ENCODE measurements at places on chromosomes 4 and X.
A peak's percentile ranks its signal among the peaks of the same experiment; 100 is the strongest.

DNA sequence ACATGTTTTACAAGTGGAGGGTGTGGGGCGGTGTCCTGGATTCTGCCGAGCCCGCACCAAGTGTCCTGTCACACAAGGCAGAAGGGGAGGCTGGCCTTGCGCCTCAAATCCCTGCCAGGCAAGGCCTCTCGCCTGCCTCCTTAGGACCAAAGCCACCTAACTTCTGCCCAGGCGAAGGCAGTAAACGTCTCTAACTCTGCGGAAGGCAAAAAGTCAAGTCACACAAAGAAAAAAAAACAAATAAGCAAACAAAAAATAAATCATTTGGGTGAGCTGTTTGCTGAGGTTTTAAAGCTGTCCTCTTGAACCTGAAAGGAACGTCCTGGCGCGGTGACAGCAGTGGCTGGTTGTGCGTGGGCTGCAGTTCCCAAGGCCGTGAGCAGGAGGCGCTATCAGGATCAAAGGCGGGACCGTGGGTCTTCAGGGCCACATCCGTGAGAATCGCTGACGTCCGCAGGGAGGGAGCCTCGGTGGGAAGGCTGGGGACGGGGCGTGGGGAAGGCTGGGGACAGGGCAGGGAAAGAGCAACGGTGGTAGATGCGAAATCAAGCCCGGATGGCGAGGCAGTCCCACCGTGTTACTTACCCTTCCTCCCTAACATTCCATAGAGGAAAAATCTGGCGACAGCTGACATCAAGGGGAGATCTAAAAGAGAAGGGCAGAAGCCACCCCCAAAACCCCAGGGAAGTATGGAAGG is 99.1 kb downstream of the TRAPPC11 start:
- DNase-seq, result peak; percentile 61

- no peak for DNase-seq
Observed at GRCh38 chr4:176755613-176756012, 37.1 kb downstream of the VEGFC start.

DNA sequence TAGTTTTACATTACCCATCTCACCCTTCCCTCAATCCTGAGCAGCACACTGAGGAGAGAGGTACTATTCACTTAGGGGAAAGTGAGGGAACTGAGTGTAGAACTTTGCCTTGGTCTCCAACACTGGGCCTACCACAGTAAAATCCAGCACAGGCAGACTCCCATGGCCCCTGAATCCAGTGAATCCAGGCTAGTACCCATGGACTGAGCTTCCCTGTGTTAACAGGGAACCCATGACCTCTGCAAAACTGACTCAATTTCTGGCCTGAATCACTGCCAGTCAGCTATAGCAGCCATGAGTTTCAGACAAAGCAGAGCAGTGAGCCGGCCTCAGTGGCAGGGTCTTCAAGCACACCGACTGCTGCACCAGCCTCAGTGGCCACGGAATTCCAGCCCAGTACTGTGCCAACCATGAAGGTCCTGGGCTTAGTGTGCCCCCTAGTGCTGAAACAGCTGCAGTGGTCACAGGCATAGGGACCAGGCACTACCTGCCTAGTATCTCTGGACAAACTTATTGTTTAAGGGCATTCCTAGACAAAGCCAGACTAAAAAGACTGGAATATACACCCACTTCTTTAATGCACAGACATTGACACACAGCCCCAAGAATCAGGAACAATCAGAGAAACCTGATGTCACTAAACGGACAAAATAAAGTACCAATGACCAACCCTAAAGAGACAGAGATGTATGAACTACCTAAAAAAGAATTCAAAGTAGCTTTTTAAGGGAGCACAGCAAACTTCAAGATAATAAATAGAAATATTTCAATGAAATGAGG is 127.4 kb upstream of the RPL34 start:
- peak; percentile 36 for DNase-seq

- no peak for DNase-seq
Observed at GRCh38 chr4:93568758-93569157, 259.8 kb upstream of the ATOH1 start.

DNA sequence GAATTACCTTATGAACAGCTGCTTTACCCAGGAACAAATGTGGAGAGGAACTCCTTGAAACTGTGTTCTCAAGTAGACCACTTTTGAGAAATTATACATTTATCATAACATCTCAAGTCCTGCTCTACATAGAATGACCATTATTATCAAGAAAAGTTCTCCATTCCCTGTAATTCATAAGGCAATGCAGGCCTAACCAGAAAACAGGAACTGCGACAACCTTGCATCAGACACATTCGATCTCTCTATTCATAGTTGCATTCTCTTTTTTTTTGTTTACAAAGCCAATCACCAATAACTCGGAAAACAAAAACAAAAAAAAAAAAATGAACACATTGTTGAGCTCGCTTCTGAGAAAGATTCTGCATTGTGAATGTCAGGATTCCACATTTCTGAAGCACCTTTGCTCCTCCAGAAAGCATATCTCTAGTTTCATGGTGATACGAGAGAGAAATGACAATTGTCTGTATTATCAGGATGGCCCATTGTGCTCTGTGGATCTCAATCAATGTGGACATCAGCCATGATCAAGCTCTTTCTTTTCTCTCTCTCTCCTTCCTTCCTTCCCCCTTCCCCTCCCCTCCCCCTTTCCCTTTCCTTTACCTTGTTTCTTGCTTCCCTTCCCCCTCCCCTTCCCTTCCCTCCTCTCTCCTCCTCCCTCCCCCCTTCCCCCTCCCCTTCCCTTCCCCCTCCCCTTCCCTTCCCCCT is 32.4 kb upstream of the CD99 start:
- no peak for DNase-seq

GRCh38 chrX:19789376-19789775 is 98.0 kb downstream of the SH3KBP1 start:
- no peak for DNase-seq

DNA sequence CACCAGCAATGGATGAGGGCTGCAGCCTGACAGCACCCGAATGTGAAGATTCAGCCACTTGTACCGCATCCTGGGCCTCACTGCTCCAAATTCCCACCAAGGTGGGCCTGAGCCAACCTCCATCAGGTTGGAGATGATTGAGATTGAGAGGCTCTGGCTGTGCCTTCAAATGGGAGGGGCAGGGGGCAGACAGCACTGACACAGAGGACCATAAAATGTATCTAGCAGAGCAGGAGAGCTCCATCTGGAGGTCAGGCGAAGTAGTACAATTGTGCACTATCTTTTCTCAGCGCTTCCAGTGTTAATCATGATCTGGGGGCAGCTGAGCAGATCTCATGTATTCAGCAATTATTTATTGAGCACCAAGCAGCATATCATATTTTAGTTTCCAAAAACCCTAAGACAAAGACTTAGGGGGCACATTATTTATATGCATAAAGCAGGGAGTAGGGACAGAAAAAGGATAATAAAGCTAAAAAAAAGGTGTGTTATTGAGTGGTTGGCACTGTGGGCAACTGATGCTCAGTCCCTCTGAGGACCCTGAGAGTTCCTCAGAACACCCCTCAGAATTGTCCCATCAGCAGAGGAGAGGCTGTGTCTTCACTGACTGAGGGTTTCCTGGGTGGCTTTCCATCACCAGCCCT is 31.6 kb upstream of the C1QTNF7 start:
- peak; percentile 46 for DNase-seq

- DNase-seq, result no peak
Observed at GRCh38 chr4:182207830-182208396, 35.3 kb upstream of the TENM3 start.

DNA sequence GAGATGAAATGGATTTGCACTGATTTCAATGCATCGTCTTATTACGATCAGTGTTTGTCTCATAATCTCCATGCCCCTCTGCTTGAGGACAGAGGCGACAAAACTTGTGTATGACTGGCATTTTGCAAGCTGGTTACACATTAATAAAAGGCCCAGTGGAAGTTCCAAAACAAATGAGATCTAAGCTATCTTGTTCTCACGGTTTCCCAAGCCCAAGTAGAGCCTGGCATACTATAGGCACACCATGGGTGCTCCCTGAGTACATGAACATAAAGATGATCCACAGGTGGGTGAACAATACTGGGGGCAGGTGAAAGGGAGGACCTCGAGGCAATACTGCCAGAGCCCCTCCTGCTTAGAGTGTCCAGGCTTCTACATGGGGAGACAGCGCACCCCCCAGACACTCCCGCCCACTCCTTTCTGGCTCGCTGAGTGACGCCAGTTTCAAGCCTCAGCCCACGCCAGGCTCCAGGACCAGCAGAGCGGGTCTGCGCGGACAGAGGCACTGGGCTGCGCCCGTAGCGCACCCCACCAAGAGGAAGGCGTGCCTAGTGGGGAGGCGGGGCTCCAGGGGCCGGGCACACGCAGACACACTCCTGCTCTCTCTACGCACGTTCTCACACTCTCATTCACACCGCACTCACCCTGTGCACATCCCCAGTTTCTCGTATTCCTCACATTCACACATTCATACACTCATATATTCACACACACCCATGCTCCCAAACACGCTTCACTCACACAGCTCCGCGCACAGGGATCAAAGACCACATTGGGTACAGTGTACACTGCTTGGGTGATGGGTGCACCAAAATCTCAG is 8.9 kb upstream of the GSX2 start:
- peak; percentile 58 for DNase-seq

DNA sequence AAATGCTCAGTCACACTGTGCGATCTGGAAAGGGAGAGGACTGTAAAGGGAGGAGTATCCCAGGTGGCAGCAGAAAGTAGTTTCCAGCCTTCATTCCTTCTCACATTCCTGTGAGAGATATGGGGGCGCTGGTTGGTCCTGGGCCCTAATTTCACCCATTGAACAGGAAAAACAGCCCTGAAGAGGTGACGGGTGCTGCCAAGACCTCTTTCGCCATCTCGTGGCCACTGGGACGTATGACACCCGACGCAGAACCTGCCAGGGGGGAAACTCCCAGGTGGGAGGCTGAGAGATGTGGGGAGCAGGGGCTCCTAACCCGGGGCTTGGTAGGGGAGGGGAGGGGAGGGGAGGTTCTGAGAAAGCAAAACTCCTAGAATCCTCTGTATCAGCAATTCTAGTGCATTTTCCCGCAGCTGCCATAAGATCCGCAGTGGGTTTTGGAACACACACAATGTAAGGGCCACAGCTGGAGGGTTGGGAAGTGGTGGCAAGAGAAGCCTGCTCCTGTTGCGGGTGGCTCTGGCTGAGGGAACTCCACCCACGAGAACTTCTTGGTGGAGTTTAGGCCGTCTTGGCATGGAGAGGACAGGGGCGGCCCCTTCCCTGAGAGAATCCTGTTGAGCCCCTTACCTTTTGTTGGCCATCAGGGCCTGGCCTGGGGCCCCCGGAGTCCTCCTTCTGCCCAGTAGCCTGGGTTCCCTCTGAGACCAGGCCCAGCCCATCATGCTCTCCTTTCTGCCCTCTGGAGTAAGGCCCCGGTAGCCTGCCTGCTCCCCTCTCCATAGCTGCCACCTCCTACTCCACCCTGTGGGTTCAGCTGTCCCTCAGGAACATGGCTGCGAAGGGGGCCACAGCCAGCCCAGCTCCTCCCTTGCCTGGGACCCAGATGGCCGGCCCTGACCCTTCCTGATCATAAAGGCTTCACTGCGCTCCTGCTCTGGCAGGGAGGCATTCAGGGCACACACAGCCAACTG is 134.1 kb downstream of the OR13H1 start:
- peak; percentile 43 for DNase-seq

GRCh38 chr4:35734381-35735098 is 509.8 kb downstream of the ARAP2 start:
- no peak for DNase-seq

GRCh38 chrX:7163146-7163677 is 15.3 kb upstream of the PUDP start:
- no peak for DNase-seq

DNA sequence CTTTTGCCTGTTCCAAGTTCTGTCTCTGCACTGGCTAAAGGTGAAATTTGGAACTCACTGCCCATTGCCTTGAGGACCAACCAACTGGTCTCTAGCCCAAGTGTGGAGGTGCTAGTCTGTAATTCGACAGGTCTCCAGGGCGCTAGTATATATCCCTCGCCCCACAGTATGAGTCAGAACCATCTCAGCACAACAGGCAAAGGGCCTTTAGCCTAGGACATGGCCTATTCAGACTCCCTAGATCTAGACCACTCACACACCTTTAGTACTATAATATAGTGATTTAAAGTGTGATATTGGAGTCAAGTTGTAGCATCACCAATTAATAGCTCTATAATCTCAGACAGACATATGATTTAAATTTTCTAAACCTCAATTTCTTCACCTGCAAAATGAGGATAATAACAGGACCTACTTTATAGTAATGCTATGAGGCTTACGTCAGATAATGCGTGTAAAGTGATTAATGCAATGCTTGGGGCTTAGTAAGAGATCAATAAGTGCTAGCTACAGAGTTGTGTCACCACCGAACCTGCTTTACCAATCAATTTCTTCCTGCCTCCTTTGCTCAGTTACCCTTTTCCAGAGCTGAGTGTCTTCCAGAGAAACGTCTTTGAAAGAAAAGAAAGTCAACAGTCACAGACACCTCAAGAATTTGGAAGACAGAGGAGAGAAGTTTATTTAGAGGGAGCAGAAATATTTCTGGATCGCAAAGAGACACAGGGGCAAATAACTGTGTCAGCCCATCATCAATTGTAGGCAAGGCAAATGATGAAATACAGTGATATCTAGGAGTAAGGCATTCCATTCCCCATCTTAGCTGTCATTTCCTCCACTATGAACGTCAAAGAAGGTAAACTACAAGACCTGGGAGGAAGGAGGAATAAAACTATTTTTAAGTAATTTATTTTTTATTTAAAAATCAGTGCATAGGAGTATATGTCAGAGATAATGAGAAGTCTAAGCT is 2.3 kb downstream of the NOX1 start:
- DNase-seq, result no peak

- no peak for DNase-seq
Observed at GRCh38 chrX:10983526-10983925, 127.6 kb upstream of the HCCS start.

DNA sequence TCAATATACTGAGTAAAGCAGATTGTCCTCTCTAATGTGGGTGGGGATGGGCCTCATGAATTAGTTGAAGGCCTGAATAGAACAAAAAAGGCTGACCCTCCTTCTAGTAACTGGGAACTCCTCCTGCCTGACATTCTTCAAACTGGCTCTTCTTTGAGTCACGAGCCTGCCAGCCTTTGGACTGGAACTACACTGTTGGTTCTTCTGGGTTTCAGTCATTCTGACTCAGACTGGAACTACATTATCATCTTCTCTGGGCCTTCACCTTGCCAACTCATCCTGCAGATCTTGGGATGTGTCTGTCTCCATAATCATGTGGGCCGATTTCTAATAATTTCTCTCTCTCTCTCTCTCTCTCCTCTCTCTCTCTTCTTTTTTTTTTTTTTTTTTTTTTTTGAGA is 26.9 kb upstream of the CT47C1 start:
- DNase-seq, result no peak

DNA sequence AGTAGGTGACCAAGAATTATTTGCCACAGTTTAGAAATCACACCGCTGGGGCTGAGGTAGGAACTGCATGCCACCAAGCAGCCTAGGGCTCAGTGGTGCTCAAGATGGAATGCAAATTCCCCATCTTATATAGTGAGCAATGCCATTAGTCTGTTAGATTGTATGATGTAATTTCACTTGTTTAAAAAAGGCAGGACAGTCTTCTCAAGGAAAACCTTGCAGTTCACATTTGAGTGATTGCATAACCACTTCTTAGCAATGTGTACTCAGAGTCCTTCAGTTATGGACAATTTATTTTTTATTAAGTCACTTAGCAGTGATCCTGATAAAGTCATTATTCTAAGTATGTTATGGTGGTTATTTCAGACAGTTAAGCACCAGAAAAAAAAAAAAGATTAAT is 142.9 kb upstream of the SFRP2 start:
- DNase-seq, result no peak
